ENCODE measurements at places on chromosomes 16 and 17.

GRCh38 chr16:49362230-49362629 is 11.4 kb upstream of the C16orf78 start:
- no peak for DNase-seq

DNA sequence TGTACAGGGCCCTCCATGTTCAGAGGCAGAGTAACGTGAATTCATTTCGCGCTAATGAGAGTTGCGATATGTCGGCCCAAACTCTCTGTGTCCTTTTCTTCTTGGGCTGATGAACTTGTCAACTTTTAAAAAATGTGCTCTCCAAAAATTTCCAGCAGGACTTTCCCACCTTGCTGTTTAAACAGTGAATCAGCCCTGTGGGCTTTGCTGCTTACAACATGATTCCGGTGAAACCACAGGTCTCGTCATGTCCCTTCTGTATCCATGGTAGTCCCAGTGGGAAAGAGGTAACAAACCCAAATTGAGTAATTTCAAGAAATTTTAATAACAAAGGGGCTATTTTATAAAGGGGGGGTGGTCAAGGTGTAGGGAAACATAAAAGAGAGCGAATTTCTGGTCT is 612.9 kb downstream of the MAF start:
- DNase-seq = no peak

DNA sequence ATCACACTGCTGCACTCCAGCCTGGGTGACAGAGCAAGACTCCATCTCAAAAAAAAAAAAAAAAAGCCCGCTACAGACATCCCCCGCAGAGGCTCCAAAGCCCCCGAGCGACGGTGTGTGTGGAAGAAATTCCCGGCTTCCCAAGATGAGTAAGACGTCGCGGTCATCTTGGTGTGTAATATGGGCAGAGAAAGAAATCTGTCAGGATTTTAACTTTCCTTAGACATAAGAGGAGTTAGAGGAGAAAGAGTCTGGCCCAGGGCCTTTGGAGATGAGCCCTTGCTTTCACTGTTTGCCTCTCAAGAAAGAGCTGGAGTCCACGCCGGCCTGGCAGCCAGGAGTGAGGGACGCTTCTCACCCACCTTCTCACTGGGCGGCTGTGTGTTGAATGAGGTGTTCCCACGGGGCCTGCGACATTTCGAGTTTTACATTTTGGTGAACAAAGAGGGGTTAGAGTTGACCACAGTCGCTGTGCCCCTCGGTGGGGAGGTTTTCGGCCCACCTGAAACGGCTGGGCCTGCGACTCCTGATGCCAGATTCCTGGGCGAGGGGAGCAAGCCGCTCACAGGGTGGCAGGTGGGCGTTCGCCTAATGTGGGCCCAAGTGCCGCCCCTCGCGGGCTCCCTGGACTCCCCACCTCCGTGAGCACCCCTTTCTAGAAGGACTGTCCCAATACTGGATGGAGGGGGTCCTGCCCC is 17.9 kb downstream of the C1QTNF1 start:
- no peak for DNase-seq

- DNase-seq = peak; percentile 63
These were observed 7.1 kb upstream of the ORAI3 start for GRCh38 chr16:30941600-30942425.

- DNase-seq = no peak
These were observed 52.1 kb upstream of the TOB1 start for GRCh38 chr17:50918071-50918932.

GRCh38 chr17:69348429-69348828 is 21.5 kb upstream of the ABCA5 start:
- DNase-seq = no peak

DNA sequence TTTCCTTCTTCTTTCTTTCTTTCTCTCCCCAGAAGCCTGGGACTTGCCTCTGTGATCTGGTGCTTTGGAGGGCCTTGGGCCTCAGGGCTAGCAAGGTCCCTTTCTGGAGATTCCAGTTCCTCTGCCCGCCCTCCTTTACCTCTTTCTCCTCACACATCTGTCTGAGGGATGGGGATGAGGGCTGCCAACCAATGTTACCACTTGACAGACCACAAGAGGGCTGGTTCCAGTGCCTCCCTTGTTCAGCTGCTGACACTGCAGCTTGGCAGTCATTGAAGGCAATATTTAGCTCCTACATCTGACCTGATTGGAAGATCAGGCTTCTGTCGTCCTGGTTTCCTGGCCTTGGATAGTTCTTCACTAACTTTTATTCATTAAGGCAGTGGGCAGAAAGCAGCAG is 3.6 kb upstream of the ZNF652 start:
- peak; percentile 33 for DNase-seq

DNA sequence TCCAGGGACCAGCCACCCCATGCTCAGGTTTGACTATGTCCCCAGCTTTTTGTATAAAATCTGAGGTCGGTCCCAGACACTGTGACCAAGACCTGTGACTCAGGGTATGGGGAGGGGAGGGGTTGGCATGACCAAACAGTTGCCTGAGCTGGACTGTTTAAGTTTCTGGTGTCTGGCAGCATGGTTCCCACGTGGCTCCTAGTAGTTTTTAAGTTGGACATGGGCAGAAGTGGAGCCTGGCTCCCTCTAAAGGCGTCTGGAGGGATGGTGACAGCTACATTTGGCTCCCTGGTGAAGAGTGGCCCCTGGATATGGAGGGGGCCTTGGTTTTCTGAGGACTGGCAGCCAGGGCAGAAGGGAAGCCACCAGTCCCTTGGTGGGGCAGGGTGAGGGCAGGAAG is 7.9 kb downstream of the SMCR8 start:
- DNase-seq = peak; percentile 8

- DNase-seq = no peak
These were observed 16.2 kb upstream of the ASGR2 start for GRCh38 chr17:7130621-7131422.

DNA sequence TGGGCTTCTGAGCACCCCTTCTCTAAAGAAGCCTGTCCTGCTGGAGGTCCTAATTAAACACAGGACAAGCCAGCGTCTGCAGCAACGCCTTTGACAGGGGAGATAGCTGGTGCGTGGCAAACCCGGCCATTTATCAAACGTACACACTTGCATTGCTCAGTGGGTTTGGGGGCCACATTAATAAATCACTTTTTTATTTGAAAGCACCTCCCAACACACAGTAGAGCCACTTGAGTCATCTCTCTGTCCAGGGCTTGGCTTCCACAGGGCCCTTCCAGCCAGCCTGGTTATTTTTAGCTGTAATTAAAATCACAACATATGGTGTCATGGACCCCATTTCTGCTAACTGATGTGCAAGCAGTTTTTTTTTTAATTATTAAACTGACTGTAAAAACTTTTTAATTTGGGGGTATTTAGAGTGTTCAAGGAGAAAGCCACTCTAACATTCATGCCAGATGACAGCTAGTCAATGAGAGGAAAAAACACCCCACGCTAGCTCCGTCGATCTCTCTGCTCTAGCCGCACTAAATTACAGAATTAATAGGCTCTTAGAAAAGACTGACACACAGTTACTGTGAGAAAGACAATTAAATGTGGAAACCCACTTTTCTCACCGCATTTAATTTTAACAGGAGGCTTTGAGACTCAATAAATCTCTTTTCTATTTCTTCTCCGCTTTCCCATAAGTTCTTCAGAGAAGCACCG is 201.0 kb upstream of the WSCD1 start:
- DNase-seq = no peak
